ENCODE measurements at places on chromosomes 12 and 14. TPM values are rescaled to one million over a fixed set of nuclear protein-coding genes. Genes with fewer than 3 reads are reported as not detected.

The COCH gene
- 5.8 TPM for total RNA-seq

The BIN2 gene
- 41.7 TPM for total RNA-seq

The NCKAP5L gene
- total RNA-seq, result 5.5 TPM

The ENTPD5 gene
- 13.9 TPM for total RNA-seq

The ABCC9 gene
- not detected for total RNA-seq

The AMN gene
- 1.4 TPM for total RNA-seq

The CISTR gene
- total RNA-seq, result not detected

The PMEL gene
- total RNA-seq, result 1.2 TPM
